ENCODE measurements at places on chromosomes 6 and 20. TPM values are rescaled to one million over a fixed set of nuclear protein-coding genes. Genes with fewer than 3 reads are reported as not detected.

DNA sequence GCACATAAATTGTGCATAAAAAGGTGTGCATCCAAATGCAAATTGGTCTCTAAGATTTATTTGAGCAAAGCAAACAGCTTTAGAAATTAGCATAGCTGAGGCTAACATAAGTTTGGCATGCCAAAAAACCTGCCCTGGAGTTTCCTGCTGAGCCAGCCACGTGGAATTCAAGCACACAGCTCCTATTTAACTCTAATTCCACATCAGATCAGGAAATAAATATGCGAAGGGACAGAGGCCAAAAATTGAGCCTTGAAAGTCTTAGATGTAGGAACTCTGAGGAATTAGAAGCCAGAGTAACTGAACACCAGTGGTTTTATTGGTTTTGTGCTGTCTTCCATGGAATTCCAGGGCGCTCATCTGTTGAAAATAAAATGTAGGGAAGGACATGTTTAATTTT lies 19.6 kb downstream of the SOBP start:
- no peak for DNase-seq

DNA sequence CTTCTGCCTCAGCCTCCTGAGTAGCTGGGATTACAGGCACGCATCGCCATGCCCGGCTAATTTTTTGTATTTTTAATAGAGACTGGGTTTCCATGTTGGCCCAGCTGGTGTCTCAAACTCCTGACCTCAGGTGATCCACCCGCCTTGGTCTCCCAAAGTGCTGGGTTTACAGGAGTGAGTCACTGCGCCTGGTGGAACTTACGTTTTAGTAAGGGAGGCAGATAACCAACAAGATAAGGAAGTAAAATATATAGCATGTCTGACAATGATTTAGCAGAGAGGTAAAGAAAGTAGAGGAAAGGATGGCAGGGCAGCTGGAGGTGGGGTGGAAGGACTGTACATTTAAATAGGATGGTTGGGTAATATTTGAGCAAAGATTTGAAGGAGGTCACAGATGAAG lies 12.8 kb upstream of the MYMX start:
- no peak for DNase-seq

Gene SDCBP2
- polyA plus RNA-seq: 3.8 TPM

DNA sequence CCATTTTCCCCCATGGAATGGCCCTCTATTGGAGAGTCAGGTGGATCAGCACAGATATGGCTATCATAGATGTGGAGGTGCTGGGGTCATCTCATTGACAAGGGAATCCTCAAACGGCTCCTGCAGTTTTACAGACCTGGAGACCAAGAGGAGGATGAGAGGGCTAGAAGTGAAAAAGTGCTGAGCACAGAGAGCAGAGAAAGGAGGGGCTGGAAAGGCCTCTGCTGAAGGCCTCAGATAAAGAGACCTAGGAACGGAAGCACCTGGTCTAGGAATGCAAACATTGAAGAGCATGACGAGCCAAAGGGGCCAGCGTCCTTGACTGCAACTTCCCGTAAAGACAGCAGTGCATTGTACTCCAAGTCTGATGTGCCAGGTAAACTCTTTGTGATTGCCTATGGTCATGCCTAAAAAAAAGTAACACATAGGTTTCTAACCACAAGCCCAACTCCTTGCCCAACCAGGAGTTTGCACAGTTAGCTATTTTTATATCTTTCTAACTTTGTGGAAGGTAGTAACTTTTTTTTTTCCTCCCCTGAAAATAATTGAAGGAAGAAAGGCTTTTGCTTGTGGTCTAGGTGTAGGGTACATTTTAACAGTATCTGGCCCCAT lies 15.2 kb downstream of the RSPH4A start:
- DNase-seq: no peak

GRCh38 chr6:3383525-3383924 lies 73.3 kb downstream of the SLC22A23 start:
- DNase-seq: no peak

Gene HAO1
- not detected for polyA plus RNA-seq

GRCh38 chr6:3711776-3712175 lies 39.7 kb downstream of the PXDC1 start:
- no peak for DNase-seq

Gene ECT2L
- polyA plus RNA-seq: 0.60 TPM

DNA sequence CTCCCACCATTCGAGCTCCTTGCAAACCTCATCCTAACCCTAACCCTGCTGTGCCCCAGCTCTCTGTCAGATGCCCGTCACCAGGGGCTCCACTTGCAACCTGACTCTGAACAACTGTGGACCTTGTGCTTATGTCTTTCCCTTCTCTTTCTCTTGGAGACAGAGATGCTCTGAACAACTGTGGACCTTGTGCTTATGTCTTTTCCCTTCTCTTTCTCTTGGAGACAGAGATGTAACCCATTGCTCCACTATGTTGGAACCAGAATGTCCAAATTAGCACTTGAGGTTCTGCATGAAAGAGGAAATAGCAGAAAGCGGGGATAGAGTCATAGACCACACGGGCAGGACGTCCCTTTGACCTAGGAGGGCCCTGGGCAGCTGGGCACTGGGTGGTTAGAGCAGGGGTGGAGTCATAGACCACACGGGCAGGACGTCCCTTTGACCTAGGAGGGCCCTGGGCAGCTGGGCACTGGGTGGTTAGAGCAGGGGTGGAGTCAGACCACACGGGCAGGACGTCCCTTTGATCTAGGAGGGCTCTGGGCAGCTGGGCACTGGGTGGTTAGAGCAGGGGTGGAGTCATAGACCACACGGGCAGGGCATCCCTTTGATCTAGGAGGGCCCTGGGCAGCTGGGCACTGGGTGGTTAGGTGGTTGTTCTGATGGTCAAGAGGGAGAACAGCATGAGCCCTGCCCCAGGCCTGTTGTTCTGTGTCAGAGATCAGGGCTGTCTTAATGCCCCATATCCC lies 22.2 kb downstream of the PCMTD2 start:
- DNase-seq: no peak

GRCh38 chr20:47365023-47365764 lies 8.7 kb upstream of the ZMYND8 start:
- no peak for DNase-seq

Gene ORC3
- polyA plus RNA-seq: 45.4 TPM

DNA sequence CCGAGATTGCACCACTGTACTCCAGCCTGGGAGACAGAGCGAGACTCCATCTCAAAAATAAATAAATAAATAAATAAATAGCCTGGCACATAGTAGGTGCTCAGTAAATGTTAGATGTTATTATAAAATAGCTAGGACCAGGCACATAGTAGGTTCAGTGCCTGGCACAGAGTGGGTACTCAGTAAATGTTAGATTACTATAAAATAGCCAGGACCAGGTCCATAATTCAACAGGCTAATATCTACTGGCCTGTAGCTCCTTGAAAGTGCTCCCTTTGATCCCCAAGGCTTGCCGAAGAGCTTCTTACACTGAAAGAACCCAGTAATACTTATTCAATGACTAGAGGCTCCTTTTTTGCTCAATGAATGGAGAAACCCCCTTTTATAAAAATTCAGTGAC lies 215.1 kb upstream of the ZNF217 start:
- no peak for DNase-seq

Gene C20orf141
- not detected for polyA plus RNA-seq

Gene CRYBG1
- 21.9 TPM for polyA plus RNA-seq

- no peak for DNase-seq
These were observed 81.2 kb downstream of the THBS2 start for GRCh38 chr6:169172456-169172855.

- DNase-seq: no peak
These were observed 130.8 kb upstream of the CHD6 start for GRCh38 chr20:41748756-41749582.

DNA sequence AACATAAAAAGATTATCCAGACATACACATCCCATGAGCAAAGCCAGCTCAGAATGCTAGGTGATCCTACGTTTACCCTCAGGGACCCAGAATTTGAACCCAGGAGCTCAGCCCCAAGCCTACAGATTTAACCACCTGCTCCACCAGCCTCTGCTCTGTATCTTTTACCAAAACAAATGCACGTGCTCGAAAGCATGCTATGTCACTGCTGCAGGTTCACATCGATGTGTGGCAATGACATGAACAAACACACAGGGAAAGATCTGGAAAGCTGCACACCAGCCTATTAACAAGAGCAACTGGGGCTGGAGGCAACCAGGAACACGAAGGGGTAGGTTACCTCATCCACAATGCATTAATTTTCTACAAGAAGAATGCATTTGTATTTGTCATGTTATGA lies 32.1 kb downstream of the PREX1 start:
- DNase-seq: no peak

Gene GABRR1
- polyA plus RNA-seq: 2.1 TPM

DNA sequence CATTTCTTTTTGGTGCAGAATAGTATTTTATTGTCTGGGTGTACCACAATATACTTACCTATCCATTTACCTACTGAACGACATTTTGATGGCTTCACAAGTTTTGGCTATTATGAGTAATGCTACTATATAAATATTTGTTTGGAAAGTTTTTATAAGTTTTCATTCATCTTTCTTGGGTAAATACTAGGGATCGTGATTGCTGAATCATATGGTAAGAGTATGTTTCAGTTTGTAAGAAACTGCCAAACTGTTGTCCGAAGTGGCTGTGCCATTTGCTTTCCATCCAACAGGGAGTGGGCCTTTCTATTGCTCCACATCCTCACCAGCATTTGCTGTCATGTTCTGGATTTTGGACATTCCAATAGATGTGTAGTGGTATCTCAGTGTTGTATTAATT lies 104.2 kb downstream of the CDYL start:
- no peak for DNase-seq

DNA sequence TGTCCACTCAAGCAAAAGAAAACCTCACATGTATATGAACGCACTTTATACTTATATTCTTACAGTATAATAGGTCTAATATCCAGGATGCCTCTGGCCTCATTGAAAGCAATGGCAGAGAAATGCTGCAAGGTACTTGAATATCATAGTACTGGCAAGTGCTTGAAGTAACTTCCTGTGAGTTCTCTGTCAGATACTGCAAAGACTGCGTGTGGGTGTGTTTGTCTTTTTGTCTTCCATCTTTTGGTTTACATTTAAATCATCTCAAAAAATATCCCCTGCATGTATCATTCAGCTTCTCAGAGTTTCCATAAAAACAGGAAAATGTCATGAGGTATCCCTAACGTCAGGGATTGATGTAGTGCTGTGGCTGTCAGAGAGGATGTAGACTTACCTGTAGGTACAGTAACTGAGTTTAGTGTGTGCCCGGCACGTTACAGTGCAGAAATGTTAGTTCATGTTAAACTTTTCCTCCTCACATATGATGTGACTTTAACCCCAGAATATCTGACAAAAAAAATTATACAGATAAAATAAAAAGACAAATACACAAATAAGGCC lies 184.3 kb downstream of the DST start:
- DNase-seq: no peak

DNA sequence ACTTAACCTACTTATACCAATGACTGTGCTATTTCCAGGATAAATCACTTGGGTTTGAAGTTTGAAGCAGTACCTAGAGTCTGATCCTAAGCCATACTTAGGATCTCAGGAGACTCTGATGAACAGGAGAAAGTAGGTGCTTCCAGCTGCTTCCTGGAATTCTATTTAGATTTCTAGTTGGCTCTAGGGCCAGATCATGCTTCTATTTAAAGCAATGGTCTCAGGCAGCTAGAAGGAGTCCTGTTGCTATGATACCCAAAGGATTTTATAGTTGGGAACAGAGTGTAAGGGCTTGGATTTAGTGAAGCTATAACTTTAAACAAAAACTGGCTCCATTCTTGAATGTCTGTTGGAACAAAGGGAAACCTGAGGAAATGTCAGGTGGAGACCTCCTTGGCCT lies 52.4 kb upstream of the TINAG start:
- no peak for DNase-seq

DNA sequence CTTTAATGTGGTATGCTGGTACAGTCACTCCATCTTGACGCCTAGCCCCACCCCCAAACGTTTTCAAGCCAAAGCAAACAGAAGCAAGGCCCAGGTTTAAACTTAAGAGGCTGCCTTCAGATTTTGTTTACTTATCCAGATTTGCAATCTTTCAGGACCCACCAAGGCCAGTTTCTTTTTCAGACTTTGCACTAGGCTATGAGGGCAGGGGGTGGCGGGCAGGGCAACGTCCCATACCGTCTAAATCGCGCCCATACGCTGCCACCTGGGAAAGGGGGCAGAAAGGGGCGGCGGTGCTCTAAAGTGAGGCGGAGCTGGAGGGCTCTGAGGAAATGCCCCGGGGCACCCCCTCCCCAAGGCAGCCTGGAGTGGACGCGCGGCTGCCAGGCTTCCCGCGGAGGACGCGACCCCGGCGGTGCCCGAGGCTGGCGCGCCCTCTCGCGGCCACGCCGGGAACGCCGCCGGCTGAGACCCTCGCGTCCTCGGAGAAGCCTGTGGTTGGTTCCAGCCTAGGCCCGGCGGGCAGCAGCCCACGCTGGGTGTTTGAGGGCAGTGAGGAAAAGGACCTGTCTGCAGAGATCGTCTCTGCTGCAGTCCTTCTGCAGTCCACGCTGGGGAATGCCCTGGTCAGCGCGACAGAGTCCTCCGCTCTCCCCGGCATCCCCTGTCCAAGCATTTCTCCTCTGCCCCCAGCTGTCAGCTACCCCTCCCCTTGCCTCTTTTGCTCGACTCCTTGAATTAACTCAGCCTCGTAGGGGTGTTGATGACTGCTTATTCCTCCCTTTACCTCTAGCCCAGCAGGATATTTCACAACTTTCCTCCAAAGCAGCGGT lies 129.2 kb upstream of the PRND start:
- no peak for DNase-seq

DNA sequence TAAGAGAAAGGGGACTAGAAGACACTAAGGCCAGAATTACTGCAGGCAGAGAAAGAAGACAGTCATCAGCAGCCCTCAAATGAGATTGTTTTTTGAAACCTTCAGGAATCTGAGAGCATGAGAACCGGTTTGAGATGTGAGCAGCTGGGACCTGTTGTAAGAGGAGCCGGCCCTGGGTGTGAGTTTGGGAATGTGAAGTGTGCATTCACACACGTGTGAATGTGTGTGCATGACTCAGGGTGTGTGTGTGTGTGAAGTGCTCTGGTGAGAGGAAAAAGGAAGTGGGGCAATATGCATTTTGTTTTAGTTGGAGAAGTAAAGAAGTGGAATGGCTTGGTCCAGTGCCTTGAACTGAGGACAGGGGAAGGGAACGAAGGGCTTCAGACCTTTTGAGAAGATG lies 4.3 kb downstream of the SCUBE3 start:
- no peak for DNase-seq

GRCh38 chr6:26163427-26164119 lies 76.3 kb downstream of the HFE start:
- no peak for DNase-seq

GRCh38 chr20:21397341-21398108 lies at the start of gene NKX2-4:
Gene NKX2-4 (minus strand): TSS chr20:21397526. CDS start chr20:21397399, 127 bp downstream.
- no peak for DNase-seq

Gene NHLRC1
- 2.1 TPM for polyA plus RNA-seq

Gene EDN3
- polyA plus RNA-seq: 6.4 TPM
